ENCODE measurements at places on chromosomes 5 and 9.

DNA sequence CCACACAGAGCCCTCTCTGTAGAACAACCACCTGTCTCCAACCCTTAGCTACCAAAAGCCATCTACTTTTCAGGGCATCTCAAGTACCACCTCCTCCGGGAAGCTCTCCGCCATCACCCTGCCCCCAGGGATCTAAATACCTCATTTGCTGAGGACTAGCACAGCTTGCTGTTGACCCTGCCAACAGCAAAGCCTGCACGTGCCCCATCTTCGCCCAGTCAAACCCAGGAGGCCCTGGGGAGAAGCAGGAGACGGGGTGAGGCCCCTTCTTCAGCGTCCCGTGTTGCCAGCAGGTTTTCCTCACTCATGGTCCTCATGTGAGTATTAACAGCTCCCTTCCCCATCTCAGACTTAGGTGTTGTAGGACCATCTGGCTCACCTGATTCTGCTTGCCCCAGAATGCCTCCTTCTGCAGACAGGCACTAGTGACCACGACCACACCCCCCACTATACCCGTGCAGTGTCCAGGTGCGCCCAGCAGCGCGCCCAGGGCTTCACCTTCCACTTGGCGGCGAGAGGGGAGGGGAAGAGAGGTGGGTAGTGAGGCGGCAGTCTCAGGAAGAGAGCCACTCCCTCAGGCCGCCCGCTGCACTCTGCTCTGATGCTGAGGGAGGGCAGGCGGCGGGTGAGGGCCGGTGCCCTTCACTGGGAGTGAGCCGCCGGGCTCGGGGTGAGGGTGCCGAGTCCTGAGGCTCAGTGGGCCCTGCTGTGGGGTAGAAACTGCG, 11.1 kb downstream of the VAV2 start:
- DNase-seq = no peak

GRCh38 chr5:7518947-7519560, 123.1 kb downstream of the ADCY2 start:
- DNase-seq = no peak

DNA sequence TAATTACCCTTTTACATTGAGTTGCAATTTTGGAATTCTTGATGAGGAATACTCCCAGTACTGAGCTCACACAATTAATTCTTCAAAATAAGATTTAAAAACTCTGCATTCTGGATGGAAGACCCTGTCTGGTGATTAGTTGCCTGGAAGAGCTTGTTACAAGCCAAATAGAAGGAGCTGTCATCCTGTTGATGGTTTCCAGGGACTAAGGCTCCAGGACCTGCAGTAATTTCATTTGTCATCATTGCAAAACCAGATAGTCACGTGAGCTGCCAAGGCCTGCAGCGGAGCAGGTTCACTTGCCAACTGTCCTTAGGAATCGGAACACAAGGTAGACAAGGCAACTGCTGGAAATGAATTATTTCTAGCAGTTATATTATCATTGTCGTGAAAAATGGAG, 597.7 kb downstream of the CCDC171 start:
- no peak for DNase-seq

- DNase-seq = no peak
Observed at GRCh38 chr9:116549061-116549664, 137.9 kb upstream of the TRIM32 start.

DNA sequence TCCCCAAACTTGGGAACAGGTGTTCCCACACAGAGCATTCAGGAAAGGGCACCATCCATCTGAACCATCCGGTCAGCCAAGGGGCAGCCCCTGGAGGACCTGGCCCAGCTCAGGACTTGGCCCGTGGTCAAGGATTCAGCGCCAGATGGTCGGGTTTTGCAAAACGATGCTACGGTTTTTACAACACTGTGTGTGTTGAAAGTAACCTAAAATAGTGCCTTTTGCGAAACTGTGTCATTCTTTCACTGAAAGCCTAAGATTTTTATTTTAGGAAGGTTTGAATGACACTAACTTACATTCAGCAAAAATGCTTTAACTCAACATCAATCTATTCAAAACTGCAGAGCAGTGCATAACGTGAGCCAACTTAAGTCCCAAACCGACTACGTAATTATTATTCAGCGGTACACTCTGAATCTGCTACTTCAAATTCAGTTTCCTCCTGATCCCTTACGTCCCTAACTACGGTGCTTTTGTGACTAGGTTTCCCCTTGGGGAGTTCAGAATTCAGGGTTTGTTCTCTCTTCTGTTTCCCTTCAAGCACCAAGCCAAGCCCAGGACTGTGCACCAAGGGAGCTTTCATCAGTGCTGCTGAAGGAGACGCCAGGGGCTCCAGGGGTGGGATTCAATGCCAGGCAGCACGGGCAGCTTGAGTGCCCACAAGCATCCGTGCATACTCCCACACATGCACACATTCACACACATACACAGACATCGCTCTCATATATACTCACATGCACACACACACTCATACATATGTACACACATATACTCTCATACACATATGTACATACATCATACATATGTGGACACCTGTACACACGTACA, 25.8 kb downstream of the LPCAT1 start:
- no peak for DNase-seq

DNA sequence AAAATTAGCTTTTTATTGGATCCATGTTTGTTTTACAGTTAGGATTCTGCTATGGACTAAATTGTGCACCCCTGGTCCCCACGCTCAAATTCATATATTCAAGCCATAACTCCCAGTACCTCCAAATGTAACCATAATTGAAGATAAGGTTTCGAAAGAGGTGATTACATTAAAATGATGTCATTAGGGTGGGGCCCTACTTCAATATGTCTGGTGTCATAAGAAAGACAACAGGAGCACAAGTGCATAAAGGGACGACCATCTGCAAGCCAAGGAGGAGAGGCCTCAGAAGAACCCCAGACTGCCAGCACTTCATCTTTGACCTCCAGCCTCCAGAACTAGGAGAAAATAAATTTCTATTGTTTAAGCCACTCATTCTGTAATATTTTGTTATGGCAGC, 7.4 kb upstream of the HNRNPA0 start:
- no peak for DNase-seq

DNA sequence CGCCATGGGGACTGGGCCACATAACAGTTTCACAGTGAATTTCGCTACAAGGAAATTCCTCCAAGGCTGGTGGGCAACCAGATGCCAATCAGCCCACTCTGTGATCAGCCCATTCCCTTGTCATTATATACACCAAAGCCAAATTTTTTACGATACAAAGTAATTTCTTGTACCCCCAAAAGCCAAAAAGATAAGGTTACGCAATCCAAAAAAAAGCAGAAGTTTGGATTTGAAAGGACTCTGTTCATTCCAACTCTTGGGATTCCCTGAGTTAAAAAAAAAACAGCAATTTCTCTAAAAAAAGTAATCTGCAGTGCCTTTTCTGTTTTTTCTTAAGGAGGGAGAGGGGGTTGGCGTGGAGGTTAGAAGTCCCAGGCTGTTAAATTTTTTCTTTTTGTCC, 166.8 kb downstream of the CDH10 start:
- DNase-seq = no peak

DNA sequence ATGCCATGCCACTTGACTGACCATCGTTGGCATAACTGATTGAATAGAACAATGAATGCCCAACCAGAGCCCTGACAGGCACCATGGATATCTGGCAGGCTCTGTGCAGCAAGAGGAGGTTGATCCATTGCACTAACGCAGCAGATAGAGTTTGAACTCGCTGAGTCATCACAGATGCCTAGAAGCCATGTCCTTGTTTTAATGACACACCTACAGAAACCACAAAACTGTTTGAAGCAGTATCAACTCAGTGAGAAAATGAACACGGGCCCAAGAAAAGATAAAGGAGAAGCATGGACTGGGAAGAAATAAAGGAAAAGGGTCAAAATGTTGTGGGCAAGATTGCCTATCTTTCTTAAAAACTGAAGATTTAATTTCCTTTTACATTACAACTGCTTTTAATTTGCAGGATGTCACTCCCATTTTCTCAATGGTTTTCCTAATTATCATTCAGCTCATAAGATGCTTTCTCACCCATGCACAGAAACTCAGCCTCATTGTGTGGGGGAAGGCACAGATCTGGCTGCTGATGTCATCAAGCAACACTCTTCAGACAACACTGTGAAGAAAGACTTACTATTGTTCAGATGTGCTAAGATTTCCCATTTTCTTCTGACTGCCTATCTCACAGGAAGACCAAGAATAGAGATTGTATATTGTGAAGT, 129.0 kb downstream of the PIK3R1 start:
- no peak for DNase-seq
